ENCODE measurements at places on chromosomes 12 and 14.

- DNase-seq: no peak
Measured at GRCh38 chr12:32025906-32026305, 66.7 kb downstream of the RESF1 start.

GRCh38 chr12:97425802-97426491 lies 36.7 kb upstream of the RMST start:
- no peak for DNase-seq

DNA sequence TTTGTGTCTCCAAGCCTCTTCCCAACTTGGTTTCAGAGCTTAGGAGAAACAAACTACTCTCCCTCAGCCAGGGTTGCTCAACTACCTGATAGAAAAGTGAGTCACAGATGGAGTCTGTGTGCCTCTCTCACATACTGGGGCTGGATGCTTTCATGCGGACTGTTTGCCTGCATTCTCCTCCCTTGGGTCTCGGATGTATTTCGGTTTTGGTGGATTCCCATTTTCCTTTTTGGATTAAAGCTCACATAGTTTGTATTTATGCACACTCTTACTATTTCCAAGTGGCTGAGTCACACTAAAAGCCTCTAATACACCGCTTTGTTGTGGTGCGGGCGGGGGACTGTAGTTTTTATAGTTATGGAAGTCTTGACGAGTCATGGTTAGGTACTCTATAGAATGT lies 505.4 kb downstream of the LRFN5 start:
- no peak for DNase-seq

DNA sequence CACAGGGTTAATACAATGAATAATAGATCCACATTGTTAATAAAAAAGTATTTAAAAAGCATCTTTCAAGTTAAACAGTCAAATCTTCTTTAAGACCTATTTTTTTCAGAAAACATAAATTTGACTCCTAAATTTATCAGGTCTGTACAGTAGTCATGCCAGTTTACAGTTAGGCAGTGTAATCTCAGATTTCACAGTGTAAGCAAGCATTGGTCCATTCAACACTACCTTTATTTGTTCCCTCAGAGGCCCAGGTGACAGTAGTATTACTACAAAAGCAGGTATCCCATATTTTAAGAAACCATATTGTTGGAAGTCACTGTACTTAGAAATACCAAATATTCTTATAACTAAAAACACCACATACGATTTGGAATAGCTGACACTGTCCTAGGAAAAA lies 6.1 kb downstream of the ATP2B1 start:
- DNase-seq: no peak

DNA sequence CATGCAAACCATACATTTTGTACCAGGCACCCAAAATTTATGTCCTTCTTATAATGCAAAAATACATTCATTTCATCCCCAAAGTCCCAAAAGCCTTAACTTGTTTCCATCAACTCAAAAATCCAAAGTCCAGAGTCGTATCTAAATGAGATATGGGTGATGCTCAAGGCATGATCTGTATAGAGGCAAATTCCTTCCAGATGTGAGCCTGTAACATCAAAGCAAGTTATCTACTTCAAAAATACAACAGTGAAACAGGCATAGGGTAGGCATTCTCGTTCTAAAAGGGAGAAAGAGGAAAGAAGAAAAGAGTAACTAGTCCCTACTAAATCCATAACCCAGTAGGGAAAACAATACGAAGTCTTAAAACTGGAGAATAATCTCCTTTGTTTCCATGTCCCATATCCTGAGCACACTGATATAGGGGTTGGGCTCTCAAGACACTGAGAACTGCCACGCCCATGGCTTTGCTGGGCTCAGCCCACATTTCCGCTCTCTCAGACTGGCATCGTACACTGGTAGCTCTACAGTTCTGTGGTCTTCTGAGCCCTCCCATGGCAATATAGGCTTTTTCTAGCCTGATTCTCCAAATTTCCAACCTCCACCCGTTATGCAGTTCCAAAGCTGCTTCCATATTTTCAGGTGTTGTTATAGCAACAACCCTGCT lies 232.8 kb downstream of the TMTC2 start:
- no peak for DNase-seq

DNA sequence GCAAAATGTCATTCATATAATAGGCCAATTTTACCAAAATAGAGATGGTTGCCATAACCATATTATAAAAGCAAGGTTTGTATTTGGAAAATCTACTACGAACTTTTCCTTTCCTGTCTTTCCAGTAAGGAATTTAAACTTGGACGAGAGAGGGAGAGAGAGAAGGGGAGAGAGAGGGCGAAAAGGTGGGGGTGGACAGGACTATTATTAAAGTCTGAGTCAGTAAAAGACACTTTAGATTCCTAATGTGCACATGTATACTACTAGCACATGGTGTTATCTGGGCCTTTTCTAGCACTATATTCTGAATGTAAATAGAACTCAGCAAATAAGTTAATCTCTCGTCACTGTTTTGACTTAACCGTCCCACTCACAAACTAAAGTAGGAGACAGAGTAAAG lies 30.4 kb upstream of the FBLN5 start:
- no peak for DNase-seq

DNA sequence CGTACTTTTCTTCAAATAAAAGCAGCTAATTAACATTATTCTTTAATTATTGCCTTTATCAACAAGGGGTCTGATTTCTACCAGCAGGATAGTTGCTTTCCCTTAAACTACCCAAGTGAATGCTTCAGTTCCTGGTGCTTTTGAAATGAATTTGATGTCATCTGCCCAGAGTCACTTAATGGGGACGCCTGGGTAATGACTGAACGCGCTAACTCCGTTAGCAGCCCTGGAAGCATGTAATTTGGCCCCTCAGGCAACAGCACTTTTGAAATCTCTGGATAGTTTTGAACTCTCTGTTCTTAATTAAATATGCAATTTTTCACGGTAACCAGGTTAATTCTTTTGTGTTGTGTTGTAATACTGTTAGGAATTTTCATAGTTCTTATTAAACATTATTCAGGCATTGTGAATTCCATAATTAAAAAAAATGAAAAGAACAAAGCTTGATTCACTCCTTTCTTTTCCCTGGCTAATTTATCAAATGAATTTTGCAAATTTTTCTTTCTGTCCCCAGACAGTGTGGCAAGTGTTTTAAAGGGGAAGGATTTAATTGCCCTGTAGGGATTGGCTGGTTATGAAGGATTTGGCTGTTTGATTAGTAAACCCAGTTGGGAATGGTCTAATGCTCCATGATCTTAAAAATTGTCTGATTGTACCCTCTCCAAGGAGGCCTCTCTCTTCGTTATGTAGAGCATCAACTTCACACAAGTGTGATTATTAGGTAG lies 137.5 kb upstream of the MYL2 start:
- DNase-seq: peak; percentile 13

DNA sequence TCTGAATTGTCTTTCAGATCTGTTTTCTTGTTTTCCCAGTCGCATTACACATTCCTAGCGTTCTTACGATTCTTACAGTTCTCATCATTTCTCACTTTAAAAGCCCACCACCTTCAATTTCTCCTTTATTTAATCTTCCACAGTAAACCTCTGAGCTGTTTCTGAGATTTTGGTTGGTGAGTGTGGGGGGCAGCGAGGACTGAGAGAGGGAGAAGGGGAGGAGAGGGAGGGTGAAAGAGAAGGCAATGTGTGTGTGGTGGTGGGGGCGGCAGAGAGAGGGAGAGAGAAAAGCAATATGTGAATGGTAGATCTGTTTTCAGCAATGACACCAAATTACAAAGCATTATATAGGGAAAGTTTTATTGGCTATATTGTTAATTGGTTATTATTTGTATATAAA lies 282.6 kb downstream of the SOX5 start:
- DNase-seq: no peak

DNA sequence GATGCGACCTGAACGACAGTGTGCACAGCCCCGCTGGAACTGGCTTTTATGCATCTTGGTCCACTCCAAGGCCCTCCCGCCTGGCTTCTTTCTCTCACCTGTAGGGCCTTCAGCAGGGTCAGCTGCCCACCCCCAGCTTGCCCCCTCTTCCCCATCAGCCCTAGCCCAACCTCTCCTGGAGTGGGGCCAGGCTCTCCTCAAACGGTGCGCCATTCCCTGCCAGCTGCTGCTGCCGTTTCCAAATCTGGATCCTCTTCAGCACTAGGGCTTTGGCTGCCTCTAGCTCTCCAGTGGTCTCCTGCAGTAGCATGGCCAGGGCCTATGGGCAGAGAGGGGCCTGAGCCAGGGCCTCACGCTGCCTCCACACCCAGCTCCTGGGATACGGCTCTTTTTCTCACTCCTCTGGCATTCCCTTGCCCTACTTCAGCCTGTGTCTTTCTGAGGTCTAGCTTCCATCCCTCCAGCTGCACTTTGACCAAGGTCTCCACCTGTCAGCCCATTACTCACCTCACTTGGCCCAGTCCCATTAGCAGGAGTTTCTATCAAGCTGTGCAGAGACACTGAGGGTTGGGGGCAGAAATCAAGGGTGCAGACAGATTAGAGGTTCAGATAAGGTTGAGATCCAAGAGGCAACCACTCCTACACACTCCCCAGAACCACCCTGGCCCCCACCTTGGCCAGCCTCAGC lies 5.0 kb downstream of the STAT6 start:
- DNase-seq: no peak

GRCh38 chr12:92581604-92582003 lies 121.2 kb upstream of the PLEKHG7 start:
- DNase-seq: no peak

DNA sequence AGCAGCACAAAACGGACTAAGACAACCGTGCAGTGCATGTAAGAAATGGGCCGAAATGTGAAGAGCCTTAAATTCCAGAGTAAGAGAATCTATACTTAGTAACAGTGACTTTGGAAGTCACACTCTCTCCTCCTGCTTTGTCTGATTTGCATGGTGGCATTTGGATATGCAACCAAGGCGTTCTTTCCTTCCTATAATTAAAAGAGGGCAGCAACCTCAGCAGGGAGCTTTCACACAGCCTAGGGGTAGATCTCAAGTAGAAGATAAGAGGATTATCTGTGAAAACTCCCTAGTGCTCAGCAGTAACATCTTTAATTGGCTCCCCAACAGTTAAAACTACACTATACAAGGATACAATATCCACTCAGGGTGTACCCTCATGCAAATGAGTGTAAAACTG lies 16.5 kb downstream of the GMFB start:
- DNase-seq: no peak

All from NCI-H1105 (cell line).